ENCODE measurements at places on chromosomes 5 and 9.

DNA sequence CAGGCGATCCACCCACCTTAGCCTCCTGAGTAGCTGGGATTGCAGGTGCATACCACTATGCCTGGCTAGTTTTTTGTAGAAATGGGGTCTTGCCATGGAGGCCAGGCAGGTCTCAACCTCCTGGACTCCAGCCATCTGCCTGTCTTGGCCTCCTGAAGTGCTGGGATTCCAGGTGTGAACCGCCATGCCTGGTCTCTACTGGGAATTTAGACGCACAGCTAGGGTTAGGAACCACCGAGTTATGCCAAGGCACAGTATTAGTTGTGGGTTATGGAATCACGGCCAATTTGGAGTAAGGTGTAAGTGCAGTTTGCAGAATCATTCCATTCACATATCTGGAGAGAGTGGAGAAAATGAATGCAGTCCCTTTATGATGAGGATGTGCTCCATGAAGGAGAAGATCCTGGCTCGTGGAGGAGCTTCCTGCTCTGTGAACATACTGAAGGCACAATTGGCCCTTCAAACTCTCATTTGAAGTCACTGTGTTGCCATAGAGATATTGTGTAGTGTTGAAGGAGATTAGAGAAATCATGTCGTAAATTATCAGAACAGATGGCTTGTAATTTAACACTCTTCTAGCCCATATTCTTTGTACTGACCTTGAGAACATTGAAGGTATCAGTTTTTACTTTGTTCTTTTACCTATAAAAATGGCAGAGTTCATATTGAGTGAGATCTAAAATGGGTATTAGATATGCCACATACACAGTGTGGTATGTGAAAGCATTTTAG lies 18.8 kb downstream of the TRIO start:
- no peak overlapping the region for H3K27ac ChIP-seq
- no peak for DNase-seq
- H3K36me3 ChIP-seq, result no peaks in the 10 kb centered on the region
- H3K4me3 ChIP-seq, result no peak overlapping the region
- peaks cover 44% of the 10 kb centered on the region for H3K4me1 ChIP-seq
- H3K27me3 ChIP-seq, result no peaks in the 10 kb centered on the region

- no peaks in the 10 kb centered on the region for H3K36me3 ChIP-seq
- no peak overlapping the region for H3K27ac ChIP-seq
- no peaks in the 10 kb centered on the region for H3K4me1 ChIP-seq
- no peak for DNase-seq
- H3K27me3 ChIP-seq, result no peaks in the 10 kb centered on the region
- no peak overlapping the region for H3K4me3 ChIP-seq
Measured at GRCh38 chr5:33184367-33184766, 256.4 kb upstream of the TARS1 start.

DNA sequence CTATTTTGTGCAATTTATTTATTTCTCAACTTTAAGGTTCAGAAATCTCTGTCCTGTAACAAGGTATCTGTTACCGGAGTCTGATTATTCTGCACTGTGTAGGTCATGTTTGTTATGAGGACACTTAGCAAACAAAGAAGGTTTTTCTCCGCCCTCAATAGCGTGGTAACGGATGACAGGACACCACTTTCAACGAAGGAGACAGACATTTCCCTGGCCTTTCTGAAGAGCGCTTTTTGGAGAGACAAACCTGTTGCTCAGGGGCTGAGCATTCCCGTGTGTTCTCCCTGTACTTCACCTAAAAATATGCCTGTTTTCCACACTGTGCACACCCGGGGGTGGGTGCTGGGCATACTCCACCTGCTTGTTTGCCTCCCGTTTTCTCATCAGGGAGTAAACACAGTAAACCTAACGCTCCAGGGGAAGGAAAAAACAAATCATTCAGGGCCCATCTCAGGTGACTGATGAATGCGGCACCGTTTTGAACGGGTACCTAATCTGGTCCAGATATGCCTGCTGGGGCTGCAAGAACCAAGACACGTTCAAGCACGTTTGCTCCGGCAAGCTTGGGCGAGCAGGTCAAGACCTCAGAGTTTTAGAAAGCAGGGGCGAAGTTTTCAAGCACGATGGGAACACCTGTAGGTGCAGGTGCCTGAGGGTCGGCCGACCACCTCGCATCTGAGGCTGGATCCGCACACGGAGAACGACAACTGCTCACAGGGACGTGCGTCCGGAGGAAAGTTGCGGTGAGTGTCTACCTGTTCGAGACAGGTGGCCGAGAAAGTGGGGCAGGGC lies 859 bp downstream of the RETREG1 start:
- peaks cover 23% of the 10 kb centered on the region for H3K27me3 ChIP-seq
- peak overlapping the region; percentile 61 for H3K4me3 ChIP-seq
- no peak overlapping the region for H3K27ac ChIP-seq
- DNase-seq, result no peak
- no peaks in the 10 kb centered on the region for H3K36me3 ChIP-seq

GRCh38 chr9:134779640-134780039 lies 101.0 kb upstream of the FCN2 start:
- no peaks in the 10 kb centered on the region for H3K27me3 ChIP-seq
- no peak overlapping the region for H3K4me3 ChIP-seq
- H3K27ac ChIP-seq, result no peak overlapping the region
- H3K4me1 ChIP-seq, result peaks cover 6% of the 10 kb centered on the region
- peaks cover 5% of the 10 kb centered on the region for H3K36me3 ChIP-seq
- DNase-seq, result no peak

DNA sequence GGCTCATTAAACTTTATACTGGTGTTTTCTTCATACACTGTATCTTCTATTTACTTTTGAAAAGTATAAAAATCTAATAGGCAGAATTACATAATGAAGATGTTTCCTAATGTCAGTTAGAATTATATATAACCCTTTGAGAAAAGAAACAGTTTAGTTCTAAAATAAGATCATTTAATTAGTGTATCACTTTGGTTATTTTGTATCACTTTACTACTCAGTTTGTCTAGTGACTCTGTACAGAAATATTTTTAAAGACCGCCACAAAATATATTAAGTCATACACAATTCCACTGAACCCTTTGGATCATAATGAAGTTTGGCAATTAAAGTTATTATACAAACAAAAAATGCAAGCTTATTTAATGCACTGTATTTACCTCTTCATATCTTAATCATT lies 15.0 kb downstream of the RFX3 start:
- no peak overlapping the region for H3K4me3 ChIP-seq
- peaks cover 47% of the 10 kb centered on the region for H3K4me1 ChIP-seq
- no peaks in the 10 kb centered on the region for H3K36me3 ChIP-seq
- DNase-seq, result no peak
- no peak overlapping the region for H3K27ac ChIP-seq
- no peaks in the 10 kb centered on the region for H3K27me3 ChIP-seq

- no peaks in the 10 kb centered on the region for H3K27me3 ChIP-seq
- peaks cover 24% of the 10 kb centered on the region for H3K4me1 ChIP-seq
- DNase-seq, result no peak
- peak overlapping the region; percentile 28 for H3K27ac ChIP-seq
Measured at GRCh38 chr5:10724781-10725507, 36.1 kb downstream of the DAP start.

GRCh38 chr5:138468966-138469539 lies 3.8 kb downstream of the EGR1 start:
- peaks cover 8% of the 10 kb centered on the region for H3K27me3 ChIP-seq
- no peak overlapping the region for H3K27ac ChIP-seq
- H3K36me3 ChIP-seq, result no peaks in the 10 kb centered on the region
- DNase-seq, result no peak
- no peak overlapping the region for H3K4me3 ChIP-seq
- peaks cover 16% of the 10 kb centered on the region for H3K4me1 ChIP-seq

DNA sequence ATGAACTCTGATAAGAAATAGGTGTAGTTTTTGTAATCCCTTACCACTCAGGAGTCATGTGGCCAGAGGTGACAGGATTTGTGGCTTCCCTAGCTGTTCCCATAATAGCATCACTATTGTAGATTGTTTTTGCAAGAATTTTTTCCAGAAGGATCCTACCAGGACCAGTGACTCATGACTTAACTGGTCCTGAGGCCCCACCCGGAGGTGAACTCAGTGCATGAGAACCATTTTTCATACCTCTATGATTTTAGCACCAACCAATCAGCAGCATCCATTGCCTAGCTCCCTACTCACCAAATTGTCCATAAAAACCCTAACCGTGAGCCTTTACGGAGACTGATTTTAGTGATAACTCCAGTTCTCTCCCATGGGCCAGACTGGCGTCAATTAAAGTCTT lies 484.8 kb downstream of the PSAT1 start:
- no peak overlapping the region for H3K4me3 ChIP-seq
- no peaks in the 10 kb centered on the region for H3K4me1 ChIP-seq
- no peak for DNase-seq
- H3K36me3 ChIP-seq, result no peaks in the 10 kb centered on the region
